ENCODE measurements at places on chromosomes 2 and 18.

- no peak for DNase-seq
Observed at GRCh38 chr2:128607911-128608506, 289.3 kb upstream of the HS6ST1 start.

- DNase-seq: peak; percentile 40
Observed at GRCh38 chr2:237440819-237441281, 26.9 kb upstream of the COL6A3 start.

GRCh38 chr18:10524507-10525370 lies 1.1 kb upstream of the NAPG start:
- DNase-seq: no peak

DNA sequence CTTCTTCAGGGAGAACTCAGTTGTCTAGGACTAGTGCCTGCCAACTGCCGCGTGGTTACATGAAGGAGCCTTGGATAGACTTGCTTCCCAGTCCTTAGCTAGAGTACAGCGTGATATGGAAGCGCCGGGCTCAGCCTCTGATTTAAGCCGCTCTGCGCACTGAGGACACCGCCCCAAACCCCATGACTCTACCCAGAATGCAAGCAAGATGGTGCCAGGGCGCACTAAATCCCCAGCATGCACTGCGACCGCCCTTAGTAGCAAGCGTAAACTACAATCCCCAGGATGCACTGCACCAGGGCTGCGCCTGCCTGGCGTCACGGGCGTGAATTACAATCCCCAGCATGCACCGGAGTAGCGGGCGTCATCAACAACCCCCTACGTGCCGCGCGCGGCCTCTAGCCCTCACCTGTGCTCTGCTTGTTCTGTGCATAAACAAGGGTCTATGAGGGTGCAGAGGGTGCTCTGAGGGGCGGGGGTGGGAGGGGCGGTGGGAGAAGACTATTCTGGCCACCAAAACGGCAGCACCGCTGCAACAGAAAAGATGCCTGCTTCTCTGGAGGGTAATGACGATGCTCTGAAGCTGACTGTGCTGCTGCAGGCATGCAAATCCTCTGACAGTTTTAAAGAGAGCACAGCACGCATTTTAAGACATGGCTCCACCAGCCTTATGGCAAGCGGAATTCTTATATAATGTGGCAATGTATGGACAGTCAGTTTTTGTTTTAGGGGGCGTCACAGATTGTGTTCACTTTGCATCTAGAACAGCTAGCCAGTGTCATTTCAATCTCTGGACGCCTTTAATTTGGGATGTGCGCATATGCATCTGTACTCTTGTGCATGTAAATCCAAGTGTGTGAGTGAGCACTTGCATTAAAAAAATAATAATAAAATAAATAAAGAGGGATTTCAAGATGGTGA lies 282.5 kb upstream of the MYT1L start:
- peak; percentile 80 for DNase-seq

DNA sequence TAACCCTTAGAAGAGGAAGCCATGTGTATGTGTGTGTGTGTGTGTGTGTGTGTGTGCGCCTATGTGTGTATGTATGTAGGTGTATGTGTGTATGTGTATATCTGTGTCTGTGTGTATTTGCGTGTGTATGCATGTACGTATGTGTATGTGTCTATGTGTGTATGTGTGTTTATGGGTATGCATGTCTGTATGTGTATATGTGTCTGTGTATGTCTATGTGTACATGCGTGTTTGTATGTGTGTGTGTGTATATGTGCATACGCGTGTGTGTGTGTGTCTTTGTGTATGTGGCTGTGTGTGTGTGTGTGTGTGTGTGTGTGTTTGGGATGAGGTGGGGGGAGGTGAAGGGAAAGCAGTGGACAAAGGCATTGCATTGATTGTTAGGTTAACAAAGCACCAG lies 380.2 kb downstream of the HRH4 start:
- DNase-seq: no peak

DNA sequence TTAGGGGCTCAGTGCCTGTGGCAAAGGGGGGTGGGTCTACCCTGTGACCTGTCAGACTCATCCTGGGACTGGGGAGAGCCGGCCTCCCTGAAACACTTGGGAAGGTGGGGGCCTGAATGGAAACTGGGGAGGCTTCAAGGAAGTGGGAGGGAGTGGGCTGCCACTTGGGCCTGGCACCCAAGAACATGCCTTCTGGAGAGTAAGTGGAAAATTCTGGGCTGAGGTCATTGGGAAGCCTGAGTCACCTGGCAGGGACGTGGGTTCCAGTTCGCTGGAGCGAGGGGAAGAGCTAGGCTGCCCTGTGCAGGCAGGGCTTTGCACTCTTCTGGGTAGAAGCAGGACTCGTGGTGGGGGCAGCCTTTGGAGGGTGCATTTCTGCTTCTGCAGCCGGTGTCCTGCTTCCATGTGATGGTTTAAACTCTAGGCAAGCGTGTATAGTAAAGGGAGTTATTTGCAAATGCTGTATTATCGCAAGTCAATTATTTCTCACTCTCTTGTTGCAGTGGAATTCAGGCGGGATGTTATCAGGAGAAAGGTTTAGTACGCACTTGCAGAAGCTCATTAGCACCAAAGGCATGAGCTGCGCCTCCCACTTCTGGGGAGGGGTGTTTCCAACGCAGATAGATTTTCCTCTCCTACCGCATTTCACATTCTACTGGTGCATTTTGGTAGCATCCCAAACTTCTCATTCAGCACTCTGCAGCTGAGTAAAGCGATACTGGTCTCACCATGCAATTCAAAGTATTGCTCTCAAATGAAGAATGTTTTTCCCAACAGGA lies 3.8 kb downstream of the LRRFIP1 start:
- no peak for DNase-seq

GRCh38 chr2:113088213-113088992 lies 20.6 kb downstream of the IL1F10 start:
- no peak for DNase-seq

- DNase-seq: no peak
Observed at GRCh38 chr2:173989884-173990215, 24.7 kb upstream of the SP3 start.

GRCh38 chr2:201452922-201453643 lies 1.5 kb downstream of the STRADB start:
- no peak for DNase-seq

DNA sequence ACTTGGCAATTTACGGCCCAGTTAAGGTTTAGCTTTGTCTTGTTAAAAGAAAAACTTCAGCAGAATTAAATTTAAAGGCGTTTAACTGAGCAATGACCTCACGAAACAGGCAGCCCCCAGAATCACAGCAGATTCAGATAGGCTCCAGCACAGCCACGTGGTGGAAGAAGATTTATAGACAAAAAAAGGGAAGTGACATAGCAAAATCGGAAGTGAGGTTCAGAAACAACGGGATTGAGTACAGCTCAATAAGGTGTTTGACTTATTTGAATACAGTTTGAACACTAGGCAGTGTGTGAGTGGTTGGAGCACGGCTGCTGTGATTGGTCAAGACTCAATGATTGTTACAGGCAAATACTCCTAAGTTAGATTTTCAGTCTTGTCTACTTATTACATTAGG lies 79.8 kb downstream of the MOGAT1 start:
- DNase-seq: no peak

- no peak for DNase-seq
Observed at GRCh38 chr2:212414767-212415211, 123.8 kb downstream of the ERBB4 start.

DNA sequence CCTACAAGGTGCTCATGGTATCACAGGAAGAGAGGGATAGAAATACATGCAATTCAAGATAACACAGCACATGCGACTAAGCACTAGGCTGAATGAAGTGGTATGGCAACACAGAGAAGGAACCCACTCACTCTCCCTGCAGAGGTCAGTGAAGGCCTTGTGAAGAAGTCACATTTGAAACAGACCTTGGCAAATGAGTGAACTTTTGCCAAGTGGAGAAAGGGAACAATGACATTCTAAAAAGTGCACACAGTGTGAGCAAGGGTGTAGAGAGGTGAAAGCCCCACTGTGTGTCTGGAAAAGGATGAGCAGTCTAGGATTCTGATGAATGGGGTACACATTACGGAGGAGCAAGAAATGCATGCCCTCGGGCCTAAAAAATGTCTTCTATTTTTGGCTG lies 23.3 kb downstream of the KLF7 start:
- DNase-seq: no peak

DNA sequence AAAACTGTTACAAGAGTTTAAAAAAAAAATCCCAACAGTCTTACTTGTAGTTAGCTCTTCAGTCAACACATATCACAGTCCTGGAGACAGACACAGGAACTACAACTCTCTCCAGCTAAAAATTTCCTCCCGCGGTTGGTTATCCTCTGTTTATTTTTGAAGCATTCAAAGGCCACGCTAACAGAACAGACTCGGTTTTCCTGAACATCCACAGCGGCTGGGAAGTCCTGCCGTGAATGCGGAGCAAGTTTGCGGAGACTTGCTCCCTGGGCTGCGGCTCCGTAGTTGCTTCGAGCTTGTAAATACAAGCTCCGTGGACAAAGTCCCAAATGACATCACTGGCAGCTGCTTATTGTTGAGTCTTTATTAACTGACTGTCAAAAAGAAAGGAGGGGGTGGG lies at the start of gene NCKAP5:
NCKAP5 (minus strand) TSS at position 292 of the 400 bp plus-strand sequence. CDS start 50,937 bp downstream, outside the sequence.
- DNase-seq: no peak

DNA sequence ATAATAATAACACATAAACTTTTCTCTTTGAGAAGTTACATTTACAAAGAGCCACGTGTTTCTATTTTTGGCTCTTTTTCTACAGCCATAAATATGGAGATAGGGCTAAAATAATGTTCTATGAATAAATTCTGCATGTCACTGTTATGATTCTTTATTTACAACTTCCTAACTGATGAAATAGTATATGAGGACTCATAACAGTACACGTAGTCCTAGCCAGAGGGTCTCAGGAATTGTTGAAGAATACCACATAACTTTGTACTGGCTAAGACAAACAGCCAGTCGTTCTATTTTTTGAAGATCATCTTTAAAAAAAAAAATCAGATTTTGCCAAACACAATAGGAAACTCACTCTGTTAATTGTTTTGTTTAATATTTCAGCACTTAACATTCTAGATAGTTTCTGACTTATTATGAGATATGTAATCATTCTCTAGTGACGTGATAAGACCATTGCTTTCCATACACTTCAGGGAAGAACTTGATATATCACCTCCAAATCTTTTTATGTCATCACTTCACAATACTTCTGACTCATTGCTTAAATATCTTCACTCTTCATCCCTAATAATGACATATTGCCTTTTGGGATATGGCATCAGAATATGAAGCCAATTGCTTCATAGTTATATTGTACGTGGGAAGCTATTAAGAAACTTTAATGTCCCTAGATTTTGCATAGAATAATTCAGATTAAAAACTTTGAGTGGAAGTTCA lies 256.1 kb downstream of the XIRP2 start:
- no peak for DNase-seq

GRCh38 chr2:19687017-19687659 lies 214.6 kb downstream of the TTC32 start:
- no peak for DNase-seq
